ENCODE measurements at places on chromosomes 3 and 15.
A peak's percentile ranks its signal among the peaks of the same experiment; 100 is the strongest.

GRCh38 chr15:59491062-59491461 lies 53.1 kb downstream of the FAM81A start:
- peak; percentile 3 for DNase-seq

- DNase-seq = no peak
Observed at GRCh38 chr3:79047581-79047980, 720.2 kb downstream of the ROBO1 start.

- no peak for DNase-seq
Observed at GRCh38 chr3:147758771-147759170, 349.6 kb downstream of the ZIC1 start.

- DNase-seq = no peak
Observed at GRCh38 chr3:52532517-52532837, 1.2 kb downstream of the NT5DC2 start.

DNA sequence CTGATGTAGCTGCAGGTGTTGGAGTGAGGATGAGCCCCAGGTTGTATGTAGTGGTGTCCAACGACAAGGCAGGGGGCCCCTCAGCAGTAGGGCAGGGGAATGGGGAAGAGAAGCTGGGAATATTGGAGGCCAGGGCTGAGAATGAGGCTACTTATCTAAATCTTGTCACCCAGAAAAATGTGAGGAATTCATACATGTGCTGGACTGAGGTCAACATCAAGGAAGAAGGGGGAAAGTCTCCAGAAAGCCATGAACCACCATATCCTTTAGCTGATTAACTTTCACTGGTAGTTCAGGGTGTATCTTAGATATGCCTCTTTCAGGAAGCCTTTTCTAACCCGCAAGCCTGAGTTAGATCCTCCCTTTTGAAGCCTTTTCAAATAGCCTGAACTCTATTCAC lies 22.6 kb upstream of the FSTL1 start:
- no peak for DNase-seq

Measured in NCI-H1092 treated with DMSO at 0.1 percent for 48 hours (cell line).